ENCODE measurements at places on chromosomes 12 and 14.

DNA sequence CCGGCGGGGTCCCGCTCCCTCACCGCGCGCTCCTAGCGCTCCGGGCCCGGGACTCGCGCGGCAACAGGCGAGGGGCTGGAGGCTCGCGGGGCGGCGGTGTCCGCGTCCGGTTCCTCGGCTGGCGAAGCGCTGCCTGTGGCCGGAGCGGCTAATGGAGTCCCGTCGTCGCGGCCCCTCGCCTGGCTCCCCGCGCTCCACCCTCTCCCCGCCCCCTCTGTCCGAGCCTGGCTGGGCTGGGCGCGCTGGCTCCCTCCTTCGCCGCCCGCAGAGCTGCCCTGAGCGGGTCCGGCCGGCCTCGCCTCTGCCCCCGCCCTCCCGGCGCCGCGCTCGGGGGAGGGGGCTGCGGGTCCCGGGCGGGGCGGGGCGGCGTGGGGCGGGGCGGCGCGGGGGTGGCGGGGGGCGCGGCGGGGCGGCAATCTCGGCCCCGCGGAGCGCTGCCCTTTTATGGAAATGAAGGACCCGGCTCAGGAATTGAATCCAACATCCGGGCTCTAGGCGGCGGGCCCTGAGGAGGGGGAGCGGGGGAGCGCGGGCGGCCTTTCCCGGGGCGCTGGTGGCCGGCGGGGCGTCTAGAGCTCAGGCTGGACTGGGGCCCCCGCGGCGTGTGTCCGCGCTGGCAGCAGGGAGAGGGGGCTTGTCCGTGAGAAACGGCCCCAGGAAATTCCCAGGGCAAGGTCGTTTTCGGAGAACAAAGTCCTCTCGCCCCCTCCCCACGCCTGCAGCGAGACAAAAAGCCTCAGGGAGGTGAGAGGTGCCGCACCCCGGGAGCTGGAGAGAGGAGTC is at the start of gene FERMT2:
TSS of gene FERMT2 (minus strand) at position 153 of the 783 bp plus-strand sequence. CDS start 482 bp downstream, outside the sequence.
- DNase-seq, result peak; percentile 50

DNA sequence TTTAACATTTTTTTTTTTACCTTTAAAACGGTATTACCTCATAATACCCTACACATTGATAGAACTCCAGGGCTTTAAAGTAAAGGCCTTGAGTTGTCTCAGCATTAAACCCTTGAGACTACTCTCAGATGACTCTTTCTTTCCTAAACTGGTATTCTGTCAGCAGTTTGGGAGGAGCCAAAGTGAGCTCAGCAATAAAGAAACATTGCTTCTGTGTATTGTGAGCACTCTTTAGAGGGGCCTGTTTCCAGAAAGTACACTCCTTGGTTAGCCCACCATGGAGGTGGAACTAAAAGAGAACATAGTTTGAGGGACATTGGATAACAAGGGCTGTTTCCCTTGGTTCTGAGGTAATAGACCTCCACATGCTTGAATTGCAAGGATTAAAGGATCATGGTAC is 20.4 kb downstream of the MAP3K12 start:
- no peak for DNase-seq

DNA sequence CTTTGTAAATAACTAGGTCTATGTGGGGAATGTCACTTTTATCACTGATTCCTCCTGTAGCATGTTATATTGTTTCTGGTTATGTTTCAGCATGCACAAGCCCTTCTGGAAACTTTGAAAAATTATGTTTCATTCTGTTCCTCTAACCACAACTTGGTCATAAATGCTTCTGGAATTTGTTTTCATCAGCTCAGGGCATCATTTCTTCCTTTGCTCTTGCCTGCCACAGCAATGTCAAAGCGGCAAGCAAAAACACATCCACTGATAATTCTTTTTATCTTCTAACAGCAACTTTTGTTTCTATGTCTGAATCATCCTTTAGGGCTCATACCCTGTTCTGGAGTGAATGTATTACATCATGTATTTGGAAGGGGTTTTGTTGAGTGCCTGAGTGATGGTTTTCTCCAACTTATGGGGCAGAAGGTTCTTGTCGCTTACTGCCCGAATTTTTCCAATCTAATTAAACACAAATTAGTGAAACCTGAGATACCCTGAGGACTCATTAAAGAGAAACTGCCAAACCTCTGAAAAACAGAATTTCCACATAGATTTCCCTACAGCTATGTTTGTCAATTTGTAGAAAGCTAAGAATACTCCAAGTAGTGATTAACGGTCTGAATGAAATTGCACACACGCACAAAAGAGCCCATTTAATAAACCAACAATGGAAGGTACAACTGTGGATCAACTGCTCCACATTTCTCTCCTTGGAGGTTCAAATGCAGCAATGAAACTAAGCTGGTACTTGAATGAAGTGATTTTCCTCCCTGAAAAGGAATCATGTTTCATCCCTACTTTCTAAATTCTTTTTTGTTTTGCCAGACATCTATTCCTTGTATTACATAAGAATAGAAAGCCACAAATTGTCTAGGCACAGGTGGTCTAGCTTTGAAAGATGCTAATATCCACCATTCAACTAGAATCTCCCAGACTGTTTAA is 173.5 kb upstream of the KRR1 start:
- no peak for DNase-seq

DNA sequence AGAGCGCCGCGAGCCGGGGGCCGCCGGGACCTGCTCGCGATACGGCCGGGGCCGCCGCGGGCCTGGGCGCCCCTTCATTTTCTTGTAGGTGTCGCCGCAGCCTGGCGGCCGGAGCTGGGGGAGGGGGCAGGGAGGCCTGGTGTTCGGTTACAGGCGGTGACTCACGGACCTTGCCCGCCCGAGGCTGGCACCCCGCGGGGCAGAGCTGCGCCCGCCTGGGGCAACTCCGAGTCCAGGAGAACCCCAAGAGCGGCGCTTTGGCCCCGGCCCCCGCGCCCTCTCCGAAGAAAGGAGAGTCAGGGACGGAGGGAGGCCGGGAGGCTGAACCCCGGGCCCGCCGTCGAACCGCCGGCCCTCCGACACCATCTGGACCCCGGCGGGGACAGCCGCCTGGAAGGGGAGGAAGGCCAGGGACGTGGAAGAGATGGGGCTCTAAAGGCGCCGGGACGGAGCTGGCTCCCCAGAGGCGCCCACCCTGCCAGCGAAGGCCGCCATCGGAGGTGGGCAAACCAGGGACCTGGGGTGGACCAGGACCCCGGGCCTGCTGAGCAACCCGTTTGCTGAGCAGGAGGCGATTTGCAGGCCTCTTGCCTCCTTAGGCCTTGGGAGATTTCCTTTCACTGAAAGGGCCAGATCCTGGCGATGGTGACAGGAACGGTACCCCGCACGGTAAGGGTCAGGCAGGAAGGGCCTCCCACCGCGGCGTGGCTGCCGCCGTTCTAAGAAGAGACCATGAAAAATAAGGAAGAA is 843 bp upstream of the NUAK1 start:
- peak; percentile 75 for DNase-seq

DNA sequence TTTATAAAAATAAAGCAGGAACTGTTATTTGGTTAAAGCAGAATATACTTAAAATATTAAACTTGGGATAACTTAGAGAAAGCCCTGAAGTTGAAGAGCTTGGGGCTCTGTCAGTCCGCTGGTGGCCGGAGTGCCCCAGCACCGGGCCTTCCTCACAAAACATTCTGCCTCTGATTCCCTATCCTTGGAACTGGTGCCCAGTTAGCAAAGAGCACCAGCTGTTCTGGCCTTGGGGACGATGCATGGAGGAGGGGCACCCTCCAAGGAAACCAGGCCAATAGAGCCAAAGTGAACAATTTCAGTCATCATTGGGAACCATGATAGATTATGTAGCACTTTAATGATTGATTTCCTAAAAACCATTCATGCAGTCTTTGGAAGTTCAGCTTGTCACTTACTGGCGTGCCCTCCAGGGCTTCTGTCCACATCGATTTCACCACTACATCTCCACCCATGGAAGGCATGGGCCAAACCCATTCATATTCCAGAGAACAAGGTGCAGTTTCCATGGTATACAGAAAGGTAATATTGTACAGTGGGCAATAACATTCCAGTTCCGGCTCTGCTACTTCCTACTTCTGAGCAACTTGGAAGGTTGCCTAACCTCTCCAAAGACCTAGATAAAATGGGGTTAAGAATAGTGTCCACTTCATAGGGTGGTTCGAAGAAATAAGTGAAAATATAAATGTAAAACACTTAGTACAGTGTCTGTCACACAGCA is 145.9 kb downstream of the ETV6 start:
- no peak for DNase-seq

DNA sequence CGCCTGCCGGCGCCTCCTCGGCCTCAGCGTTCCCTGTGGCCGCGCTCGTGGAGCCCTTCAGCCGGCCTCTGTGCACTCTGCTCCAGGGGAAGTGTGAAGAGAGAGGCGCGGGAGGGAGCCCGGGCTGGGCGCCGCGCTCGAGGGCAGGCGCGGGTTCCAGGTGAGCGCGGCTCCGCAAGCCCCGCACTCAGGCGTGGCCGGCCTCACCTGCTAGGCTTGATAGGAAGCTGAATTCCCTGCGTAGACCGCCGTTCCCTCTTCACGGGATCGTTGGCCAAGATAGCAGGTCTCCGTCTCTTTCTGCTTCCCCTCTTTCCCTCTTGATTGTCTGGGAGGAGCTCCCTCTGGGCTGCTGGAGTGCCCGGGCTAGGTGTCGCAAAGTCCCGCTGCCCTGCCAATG is 89.7 kb downstream of the ASCL4 start:
- DNase-seq, result peak; percentile 16

GRCh38 chr12:117311-117710 is 50.7 kb downstream of the IQSEC3 start:
- DNase-seq, result no peak

DNA sequence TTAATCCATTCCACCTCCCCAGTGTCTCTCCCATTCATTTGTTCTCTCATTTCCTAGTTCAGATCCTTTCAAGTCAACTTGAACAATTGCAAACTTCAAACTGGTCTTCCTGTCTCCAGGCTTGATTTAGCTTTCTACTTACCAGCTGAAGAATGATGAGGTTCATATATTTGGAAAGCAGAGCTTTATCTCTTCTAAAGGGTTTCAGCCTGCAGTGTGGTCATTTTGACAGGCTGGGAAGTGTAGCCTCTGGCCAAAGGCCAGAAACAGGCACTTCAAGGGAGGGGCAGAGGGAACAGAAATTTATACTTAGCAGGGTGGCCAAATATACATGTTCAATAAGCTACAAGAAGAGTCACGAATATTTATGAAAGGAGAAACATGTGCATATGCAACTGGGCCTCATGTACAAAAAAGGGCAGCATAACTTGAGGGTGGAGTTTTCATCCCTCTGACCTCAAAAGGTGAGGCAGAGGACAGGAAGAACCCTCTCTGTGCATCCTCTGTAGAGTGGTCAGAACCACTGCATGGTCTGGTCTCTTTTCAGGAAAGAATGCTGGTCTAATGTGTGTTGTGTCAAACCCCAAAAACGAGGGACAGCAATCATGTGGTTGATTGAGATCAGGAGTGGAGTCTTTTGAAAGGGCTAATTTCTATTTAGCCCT is 34.0 kb upstream of the HECTD1 start:
- no peak for DNase-seq

DNA sequence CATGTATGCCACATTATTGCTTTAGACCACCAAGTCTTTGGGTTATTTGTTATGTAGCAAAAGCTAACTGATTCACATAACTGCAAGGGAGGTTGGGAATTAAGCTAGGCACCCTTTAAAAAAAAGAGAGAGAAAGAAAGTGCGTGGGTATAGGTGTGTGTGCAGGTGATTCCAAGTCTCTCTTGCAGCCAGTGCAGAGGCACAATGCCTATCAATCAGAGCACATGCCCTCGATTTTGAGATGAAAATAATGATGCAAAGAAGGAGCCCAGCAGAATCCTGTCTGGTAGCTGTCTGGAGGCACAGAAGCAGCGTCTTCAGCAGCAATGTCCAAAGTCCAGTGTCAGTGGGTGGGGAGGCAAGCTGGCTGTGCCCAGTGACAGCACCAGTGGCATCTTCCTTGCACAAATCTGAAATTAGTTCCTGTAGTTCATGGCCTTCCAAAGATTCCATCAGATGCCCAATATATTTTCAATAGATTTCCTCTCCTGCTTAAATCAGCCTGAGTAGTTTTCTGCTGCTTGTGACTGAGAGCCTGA is 62.4 kb upstream of the TBPL2 start:
- no peak for DNase-seq

DNA sequence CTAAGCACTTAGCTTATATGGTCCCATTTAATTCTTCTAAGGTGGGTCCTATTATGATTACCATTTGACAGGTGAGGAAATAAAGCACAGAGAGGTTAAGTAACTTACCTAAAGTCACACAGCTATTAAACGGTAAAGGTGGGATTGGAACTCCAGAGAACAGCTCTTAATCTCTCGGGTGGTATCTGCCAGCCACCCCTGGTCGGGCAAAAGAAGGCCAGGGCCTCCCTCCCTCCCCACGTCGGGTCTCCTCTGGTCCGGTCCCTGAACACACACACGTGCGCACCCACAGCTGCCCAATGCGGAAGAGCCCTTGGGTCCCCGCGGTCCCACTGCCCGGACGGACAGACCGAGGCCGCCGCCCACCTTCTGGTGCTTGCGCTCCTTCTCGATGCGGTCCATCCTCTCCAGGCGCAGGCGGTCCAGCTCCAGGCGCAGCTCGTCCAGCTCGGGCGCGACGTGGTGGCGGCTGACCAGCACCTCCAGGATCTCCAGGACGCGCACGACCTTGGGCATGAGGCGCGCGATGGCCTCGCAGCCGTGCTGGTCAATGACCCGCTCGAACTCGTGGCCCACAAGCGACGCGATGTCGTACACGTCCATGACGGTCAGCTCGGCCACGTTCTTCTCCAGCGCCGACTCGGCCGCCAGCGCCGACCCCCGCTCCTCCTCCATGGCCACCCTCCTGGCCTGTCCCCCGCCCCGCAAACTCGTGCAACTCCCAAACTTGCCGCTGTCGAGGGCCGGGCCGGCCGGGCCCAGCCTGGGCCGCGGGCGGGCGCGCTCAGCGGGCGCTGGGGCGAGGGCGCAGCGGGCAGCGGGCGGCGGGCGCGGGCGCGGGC is 490 bp downstream of the RILPL1 start:
- DNase-seq, result no peak

DNA sequence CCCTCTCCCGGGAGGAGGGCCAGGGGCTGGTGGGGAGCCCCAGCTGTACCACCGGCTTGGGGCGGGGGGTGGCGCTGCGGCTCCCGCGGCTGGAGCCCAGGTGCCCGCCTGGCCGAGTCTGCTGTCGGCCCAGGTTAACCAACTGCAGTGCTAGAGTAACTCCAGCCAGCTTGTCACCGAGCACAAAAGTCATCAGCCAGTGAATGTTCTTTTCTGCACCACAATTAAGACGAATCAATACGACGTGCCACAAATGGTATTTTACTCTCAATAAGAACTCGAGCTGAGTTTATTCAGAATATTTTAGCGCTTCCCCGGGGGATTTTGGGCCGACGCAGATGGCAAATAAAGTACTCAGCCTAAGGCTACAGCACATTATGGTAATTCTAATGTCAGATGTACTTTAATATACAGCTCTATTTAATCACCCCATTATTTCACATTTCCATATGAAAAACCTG is 83.2 kb downstream of the BCL11B start:
- DNase-seq, result no peak

- DNase-seq, result no peak
These were observed 3.4 kb upstream of the TMEM229B start for GRCh38 chr14:67491741-67492507.

GRCh38 chr12:54197010-54197409 is 8.2 kb upstream of the SMUG1 start:
- DNase-seq, result no peak

DNA sequence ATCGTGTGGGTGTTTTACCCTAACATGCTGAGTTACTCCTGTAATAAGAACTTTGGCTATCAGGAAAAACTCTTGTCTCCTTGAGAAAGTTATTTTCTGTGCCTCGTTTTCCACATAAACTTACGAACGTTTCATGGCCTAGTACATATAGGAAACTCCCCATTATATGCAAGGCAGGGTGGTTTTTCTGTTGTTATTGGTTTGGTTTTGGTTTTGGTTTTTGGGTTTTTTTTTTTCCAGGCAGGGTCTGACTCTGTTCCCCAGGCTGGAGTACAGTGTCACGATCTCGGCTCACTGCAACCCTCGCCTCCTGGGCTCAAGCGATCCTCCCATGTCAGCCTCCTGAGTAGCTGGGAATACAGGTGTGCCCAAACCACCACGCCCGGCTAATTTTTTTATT is 5.5 kb downstream of the OR6C3 start:
- DNase-seq, result no peak
